ENCODE measurements at places on chromosomes 2 and 18.
A peak's percentile ranks its signal among the peaks of the same experiment; 100 is the strongest.

- no peak for DNase-seq
Observed at GRCh38 chr18:20966795-20967194, 144.8 kb downstream of the ROCK1 start.

DNA sequence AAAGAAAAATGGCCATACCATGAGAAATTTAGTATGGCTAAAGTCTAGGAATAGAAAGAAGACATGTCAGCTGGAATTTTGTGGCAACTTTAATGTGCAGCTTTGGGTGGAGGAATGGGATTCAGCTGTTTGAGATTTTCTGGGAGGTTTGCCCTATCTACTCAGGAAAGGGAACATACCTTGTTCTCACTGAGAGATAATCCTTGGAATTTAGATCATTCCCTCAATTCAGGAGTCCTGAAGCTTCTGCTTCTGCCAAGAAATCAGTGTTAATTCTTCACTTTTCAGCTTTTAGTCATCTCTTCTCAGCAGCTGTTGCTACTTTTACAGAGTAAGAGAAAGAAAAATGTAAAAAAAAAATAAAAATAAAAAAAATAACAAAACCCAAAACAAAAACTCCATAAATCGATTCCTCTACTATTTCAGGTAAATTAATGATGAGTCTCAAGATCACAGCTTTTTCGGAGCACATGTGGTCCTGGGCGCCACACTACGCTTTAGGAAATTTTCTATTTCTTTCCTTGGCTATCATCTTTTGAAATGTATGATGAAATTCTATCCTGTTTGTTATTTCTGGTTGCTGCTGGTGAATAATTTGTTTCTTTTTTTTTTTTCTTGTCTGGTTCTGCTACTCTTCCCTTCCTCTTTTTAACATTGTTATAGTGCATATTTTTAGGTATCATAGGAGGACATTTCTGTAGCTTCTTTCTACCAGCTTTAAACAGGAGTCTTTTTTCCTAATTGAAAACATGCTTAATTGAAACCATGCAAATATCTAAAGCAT is 18.9 kb upstream of the BAZ2B start:
- no peak for DNase-seq

GRCh38 chr2:19955544-19956422 is 34.1 kb downstream of the WDR35 start:
- DNase-seq, result peak; percentile 53

GRCh38 chr2:133504566-133505505 is 63.4 kb downstream of the NCKAP5 start:
- no peak for DNase-seq

DNA sequence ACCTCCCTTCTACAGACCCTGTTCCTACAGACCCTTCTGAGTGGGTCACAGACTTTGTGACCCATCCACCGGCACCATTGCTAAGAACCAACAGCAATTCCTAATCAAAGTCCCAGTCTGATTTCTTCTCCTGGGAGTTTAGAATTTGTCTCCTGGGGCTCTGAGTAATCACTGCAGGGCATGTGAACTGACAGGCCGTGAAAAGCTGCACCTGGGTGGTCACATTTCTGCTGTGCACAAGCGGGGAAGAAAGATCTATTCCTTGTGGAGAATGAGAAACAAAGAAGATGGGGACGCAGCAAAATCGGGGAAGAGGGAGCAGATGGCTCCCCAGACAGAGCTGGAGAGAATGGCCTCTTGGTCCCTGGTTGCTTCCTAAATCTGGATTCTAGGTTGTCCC is 151.0 kb downstream of the ARL4C start:
- DNase-seq, result no peak

DNA sequence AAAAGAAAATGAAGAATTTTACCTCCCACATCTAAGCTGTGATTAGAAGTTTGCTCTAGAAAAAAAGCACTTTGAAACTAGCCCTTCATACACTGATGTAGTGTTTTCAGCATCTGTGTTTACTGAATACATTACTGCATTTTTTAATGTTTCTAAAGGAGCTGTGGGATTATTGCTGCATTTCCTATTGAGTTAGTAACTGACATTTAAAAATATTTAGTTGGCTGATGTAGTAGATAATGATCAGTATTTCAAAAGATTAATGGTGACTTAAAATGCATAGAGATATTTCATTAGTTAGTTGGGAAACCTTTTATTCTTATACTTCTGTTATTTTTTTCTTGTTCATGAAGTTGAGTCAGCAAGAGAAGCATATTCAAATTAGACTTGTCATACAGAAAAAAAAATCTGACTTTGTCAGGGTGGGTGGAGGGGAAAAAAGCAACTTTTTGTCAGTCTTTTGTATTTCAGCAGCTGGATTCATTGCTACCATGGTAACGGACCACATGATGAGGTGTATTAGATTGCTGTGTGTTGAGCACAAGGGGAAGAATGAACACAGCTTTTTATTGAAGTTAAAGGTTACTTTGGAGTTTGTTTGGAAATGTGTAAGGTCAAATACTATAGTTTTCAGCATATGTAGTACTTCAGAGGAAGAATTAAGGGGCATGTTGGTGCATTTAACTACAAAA is at the start of gene DTNA:
DTNA (plus strand) TSS at position 549 of the 692 bp plus-strand sequence. CDS start 45,679 bp downstream, outside the sequence.
- no peak for DNase-seq

DNA sequence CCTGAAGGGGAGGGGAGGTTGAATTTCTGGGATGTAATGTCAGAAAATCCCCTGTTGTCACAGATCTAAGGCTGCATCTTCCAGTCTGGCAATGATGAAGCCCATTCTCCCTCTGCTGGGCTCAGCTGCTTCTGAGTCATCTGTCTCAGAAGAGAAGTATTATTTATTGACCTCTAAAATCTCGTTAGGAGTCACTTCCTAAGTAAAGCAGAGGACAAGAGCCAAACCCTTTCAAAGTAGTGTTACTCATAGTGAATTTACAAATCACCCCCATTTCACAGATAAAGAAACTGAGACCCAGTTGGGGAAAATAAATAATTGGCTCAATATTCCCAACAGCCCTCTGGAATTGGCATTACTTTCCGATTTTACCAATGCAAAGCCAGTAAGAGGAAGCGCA is 167.3 kb upstream of the SKOR2 start:
- DNase-seq, result no peak

- no peak for DNase-seq
Observed at GRCh38 chr2:213766465-213766901, 482.2 kb downstream of the SPAG16 start.

GRCh38 chr2:220275454-220275853 is 648.0 kb downstream of the SLC4A3 start:
- no peak for DNase-seq

DNA sequence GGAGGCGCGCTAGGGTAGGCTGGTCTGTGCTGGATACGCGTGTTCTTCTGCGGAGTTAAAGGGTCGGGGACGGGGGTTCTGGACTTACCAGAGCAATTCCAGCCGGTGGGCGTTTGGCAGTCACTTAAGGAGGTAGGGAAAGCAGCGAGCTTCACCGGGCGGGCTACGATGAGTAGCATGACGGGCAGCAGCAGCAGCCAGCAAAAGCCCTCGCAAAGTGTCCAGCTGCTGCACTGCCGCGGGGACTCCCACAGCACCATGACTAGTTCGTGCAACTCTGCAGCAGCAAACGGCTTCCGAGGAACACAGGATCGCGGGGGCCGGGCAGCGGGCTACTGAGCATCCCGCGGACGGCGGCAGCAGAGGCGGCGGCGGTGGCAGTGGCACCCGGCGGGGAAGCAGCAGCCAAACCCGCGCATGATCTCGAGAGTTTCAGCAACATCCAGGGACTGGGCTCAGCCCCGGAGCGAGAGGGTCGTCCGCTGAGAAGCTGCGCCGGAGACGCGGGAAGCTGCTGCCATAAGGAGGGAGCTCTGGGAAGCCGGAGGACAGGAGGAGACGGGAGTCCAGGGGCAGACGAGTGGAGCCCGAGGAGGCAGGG is 368 bp downstream of the TMEFF2 start:
- DNase-seq, result peak; percentile 16

DNA sequence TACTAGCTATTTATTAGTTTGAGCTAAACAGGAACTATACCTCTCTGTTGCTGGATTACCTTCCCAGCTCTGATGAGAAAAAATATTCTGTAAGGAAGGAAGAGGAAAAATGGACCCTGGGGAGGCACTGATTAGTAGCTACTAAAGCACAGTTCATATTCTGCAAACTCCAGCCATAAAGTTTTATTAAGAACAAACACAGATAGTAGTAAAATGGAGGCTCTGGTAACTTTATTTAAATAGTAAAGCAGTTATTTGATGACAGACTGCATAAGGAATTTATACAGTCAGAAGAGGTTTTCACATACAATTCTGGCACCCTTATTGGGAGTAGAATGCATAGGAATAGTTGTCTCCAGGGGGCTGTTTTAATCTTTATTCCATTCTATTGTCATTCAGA is 84.1 kb downstream of the XIRP2 start:
- no peak for DNase-seq

- DNase-seq, result no peak
Observed at GRCh38 chr2:8805278-8806210, 31.9 kb downstream of the KIDINS220 start.

- DNase-seq, result no peak
Observed at GRCh38 chr18:68797871-68798270, at the start of gene CCDC102B. TSS of gene CCDC102B (plus strand) at chr18:68798080. CDS start at chr18:68836764, 38,684 bp downstream.

DNA sequence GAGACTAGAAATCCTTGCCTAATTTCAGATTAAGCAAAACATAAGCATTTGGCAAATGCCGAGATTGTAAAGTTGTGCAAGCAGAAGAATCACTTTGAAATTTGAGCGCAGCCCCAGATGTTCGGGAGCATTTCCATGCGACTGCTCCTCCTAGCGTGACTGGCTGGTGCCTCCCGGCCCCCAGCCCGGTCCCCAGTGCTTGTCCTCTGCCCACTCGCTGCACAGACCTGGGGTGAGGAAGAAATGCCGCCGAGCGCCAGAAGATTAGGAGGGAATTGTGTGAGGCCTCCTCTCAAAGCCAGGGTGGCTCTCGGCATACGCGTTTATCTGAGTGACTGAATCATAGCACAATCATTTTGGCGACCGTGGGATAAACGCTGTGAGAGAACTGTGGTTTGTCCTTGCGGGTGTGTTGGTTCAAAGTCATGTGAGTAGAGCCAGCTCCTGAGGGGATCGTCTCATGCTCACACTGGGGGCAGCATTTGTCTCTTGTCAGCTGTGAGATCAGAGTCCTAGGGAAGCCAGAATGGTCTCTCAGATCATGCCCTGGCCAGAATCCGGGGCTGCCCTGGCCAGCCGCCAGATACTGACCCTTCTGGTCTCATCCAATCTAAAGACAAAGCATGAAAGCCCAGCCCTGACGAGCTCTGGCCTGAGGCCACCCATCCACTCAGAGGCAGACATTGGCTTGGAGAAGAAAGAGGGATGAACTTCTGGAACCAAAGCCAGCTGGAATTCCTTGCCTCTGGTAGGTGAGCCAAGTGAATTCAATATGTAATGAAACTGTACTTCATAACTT is 189.3 kb downstream of the SH3RF3 start:
- DNase-seq, result no peak

- no peak for DNase-seq
Observed at GRCh38 chr2:7071916-7072556, 154.8 kb downstream of the RNF144A start.
